ENCODE measurements at places on chromosomes 5 and 9. TPM values are rescaled to one million over a fixed set of nuclear protein-coding genes. Genes with fewer than 3 reads are reported as not detected.

The C9 gene
- under 0.01 TPM for total RNA-seq

The STK32A gene
- total RNA-seq = 2.8 TPM

The ADRA1B gene
- 0.26 TPM for total RNA-seq

The PSMB7 gene
- total RNA-seq = 200 TPM

The TRAPPC13 gene
- total RNA-seq = 34.8 TPM

The PCDH12 gene
- total RNA-seq = under 0.01 TPM

The ANKDD1B gene
- 0.51 TPM for total RNA-seq

The LTC4S gene
- 0.83 TPM for total RNA-seq

The FSTL4 gene
- total RNA-seq = not detected

The IFNK gene
- total RNA-seq = not detected

The ATP6V1G1 gene
- total RNA-seq = 102 TPM

The KIF4B gene
- under 0.01 TPM for total RNA-seq

The SHC3 gene
- 7.7 TPM for total RNA-seq

The ISL1 gene
- total RNA-seq = not detected

The TMEM174 gene
- total RNA-seq = not detected

The OTP gene
- not detected for total RNA-seq

The TMEM267 gene
- 24.3 TPM for total RNA-seq

The ANKRD55 gene
- under 0.01 TPM for total RNA-seq

The CACFD1 gene
- total RNA-seq = 9.1 TPM

The SPATA24 gene
- total RNA-seq = 7.4 TPM

The F2RL2 gene
- total RNA-seq = 13.1 TPM

The ABLIM3 gene
- 48.1 TPM for total RNA-seq

The FPGS gene
- 77.0 TPM for total RNA-seq

The STKLD1 gene
- 0.99 TPM for total RNA-seq

The PAPPA gene
- total RNA-seq = 33.4 TPM

The ENHO gene
- total RNA-seq = under 0.01 TPM

The TEX48 gene
- not detected for total RNA-seq

The PCDHA9 gene
- 0.26 TPM for total RNA-seq

The IRX2 gene
- total RNA-seq = 0.33 TPM

The PCSK1 gene
- not detected for total RNA-seq

The TXN gene
- 355 TPM for total RNA-seq

The CDH18 gene
- not detected for total RNA-seq

The ARSI gene
- 8.5 TPM for total RNA-seq

The RNF183 gene
- total RNA-seq = not detected

The SHISAL2B gene
- total RNA-seq = not detected

The OR13F1 gene
- total RNA-seq = not detected

The DDX4 gene
- not detected for total RNA-seq

The ANGPTL2 gene
- 163 TPM for total RNA-seq

The CDKN2B gene
- 44.9 TPM for total RNA-seq

The CAMK2A gene
- 0.77 TPM for total RNA-seq

The MTAP gene
- total RNA-seq = 28.8 TPM

The SYNPO gene
- 6.6 TPM for total RNA-seq

The SOWAHA gene
- total RNA-seq = 0.17 TPM

The SLC28A3 gene
- under 0.01 TPM for total RNA-seq

The SCGB3A2 gene
- total RNA-seq = not detected

The VCP gene
- 220 TPM for total RNA-seq

The LRRC19 gene
- not detected for total RNA-seq

The CCL27 gene
- not detected for total RNA-seq

The UQCRQ gene
- 113 TPM for total RNA-seq

The DND1 gene
- under 0.01 TPM for total RNA-seq
